Stimulated activated CD4-positive, alpha-beta T cell treated with anti-CD3 and anti-CD28 coated beads, Interleukin-2, amount 100 ng/mL, for 24 hours (primary cell): ENCODE measurements at places on chromosomes 11 and 22.

- no peak for DNase-seq
Observed at GRCh38 chr11:90133560-90134477, 644 bp upstream of the NAALAD2 start.

- no peak for DNase-seq
Observed at GRCh38 chr22:47801541-47802245, 1039.2 kb downstream of the TBC1D22A start.

- no peak for DNase-seq
Observed at GRCh38 chr11:34792814-34793258, 123.3 kb downstream of the APIP start.

DNA sequence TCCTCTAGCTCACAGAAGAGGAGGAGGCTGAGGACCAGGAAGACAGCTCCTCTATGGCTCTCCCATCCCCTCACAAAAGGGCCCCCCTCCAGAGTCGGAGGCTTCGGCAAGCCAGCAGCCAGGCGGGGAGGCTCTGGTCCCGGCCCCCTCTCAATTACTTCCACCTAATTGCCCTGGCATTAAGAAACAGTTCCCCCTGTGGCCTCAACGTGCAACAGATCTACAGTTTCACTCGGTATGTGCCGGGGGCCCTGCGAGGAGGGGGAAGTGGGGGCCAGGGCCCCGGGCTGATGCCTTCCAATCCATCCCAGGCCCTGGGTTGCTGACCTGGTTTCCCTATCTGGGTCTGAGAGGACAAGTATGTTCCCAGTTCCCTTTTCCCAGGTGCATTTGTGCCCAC lies 7.9 kb downstream of the FOXR1 start:
- no peak for DNase-seq

DNA sequence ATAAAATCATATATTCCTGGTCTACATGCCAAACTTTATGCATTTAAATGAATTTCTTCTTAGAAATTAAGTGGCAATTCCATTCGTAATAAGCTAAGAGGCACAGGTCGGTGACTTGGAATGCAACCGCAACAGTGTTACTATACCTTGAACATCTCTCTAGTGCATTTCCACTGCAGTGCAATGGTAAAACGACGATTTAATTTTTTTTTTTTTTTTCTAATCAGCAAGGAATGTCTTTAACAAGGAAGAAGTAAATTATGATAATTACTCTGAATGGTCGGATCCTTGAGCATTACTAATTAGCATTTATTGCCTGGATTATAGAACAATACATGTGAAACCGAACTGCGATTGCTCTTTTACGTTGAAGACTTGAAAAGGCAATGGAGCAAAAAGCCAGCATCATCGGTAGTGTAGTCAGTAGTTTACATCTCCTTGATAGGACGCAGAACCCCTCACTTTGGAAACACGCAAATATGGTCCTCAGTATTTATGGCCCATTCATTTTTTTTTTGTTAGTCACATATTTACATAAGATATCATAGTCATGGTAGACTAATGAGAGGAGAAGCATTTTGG lies 20.2 kb downstream of the BLID start:
- no peak for DNase-seq

DNA sequence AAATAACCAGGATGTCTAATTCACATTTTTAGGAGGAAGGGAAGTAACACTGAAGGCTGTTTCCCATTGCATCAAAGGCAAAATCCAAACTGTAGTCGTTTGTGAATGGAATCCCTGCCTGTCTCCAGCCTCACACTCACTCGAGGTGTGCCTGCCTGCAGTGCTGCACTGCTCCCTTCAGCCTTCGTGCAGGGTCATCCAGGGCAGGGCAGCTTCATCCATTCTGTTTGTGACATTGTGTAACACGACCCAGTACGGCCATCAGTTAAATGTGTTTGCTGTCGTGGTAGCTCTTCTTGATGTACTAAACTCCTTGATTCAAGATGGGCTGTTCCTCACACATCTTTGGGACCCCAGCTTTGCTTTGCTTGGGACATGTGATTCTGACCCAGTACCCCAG lies 34.3 kb downstream of the LDLRAD3 start:
- DNase-seq = no peak

GRCh38 chr22:48284671-48285070 lies 1522.2 kb downstream of the TBC1D22A start:
- DNase-seq = no peak

- DNase-seq = no peak
Observed at GRCh38 chr22:19619144-19620009, 94.9 kb upstream of the SEPTIN5 start.

GRCh38 chr11:106156290-106156937 lies 79.0 kb downstream of the AASDHPPT start:
- DNase-seq = no peak
